Hippocampal formation (tissue), 2 donors: ENCODE measurements at places on chromosomes 16 and 17.

- no peak for DNase-seq
These were observed 8.2 kb upstream of the CIAO3 start for GRCh38 chr16:749010-749409.

DNA sequence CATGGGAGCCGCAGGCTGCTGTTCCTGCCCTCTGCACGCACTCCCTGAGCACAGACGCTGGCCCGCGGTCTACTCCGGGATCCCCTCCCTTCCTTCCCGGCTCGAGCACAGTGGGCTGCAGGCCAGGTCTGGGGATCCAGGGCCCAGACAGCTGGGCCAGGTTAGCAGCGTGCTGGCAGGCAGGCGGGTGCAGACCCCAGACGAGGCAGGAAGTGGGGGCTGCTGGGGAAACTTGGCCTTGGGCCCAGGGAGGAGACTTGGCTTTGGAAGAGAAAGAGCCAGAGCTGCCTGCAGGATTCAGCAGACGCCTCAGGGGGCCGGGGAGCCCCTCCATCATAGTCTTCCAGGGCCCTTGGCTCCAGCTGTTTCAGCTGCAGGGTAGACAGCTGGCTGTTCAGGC, 30.2 kb upstream of the ABCC3 start:
- DNase-seq, result no peak

GRCh38 chr17:76783146-76783545, 45.2 kb downstream of the MFSD11 start:
- DNase-seq, result no peak

DNA sequence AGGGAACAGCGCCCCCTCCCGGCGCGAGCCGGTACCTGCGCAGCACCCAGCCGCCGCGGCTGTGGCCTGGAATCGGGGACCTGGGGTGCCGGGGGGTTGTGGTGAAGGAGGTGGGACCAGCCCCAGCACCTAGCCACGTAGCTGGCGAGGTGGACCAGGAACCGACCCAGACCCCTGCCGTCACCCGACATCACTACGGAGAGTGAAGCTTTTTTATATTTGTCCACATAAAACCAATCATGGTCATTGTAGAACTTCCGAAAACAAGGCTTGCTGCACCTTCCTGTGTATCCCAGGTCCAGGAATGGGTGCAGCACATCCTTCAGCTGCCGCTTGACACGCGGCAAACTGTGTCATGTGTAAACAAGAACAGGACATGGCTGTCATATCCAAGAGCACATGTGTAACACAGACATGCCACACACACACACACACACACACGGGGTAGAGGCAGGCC, 1.3 kb downstream of the HBQ1 start:
- DNase-seq, result no peak

DNA sequence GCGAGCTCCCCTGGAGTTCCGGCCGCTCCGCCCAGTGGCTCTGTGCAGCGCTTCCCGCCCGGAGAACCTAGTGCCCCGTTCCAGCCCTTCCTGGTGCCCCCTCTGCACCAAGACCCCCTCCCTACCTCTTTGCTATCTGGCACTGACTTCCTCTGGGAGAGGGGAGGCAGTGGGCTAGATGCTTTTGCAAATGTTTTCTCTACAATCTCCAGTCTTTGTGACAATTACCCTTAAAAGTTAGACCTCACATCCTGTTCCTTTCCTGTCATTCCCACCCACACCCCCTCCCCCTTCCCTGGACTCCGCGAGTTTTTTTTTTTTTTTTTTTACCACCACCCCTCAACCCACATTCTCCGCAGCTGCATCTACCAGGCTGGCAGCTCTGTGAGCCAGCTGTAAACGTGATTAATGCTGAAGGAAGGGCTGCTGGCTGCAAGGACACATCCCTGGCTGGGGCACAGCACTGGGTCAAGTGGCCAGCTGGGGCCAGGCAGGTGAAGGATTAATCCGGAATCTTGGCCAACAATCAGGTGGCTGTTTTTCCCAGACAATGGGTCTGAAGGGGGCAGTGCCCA, 101.5 kb downstream of the MGAT5B start:
- no peak for DNase-seq

GRCh38 chr16:1060416-1061340, 11.9 kb upstream of the SSTR5 start:
- no peak for DNase-seq

GRCh38 chr17:14299280-14300141, 1.4 kb upstream of the HS3ST3B1 start:
- no peak for DNase-seq

GRCh38 chr17:37276475-37276874, 99.3 kb upstream of the C17orf78 start:
- no peak for DNase-seq

DNA sequence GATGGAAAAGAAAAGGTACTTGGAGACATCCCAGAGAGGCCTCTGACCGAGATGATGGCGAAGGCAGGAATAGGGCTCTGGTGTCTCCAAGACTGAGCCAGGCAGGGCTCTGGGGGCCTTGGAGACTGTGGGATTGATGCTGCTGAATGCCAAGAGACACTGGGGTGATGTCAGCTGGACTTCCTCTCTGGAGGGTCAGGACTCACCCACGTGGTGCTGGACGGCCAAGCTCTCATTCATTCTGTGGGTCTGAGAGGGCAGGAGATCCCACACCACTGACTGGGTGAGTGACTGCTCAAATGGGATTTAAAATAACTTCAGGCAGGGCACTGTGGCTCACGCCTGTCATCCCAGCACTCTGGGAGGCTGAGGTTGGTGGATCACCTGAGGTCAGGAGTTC, 64.8 kb downstream of the NT5M start:
- DNase-seq, result no peak

GRCh38 chr17:77873500-77874302, 84.8 kb upstream of the TNRC6C start:
- DNase-seq, result no peak

DNA sequence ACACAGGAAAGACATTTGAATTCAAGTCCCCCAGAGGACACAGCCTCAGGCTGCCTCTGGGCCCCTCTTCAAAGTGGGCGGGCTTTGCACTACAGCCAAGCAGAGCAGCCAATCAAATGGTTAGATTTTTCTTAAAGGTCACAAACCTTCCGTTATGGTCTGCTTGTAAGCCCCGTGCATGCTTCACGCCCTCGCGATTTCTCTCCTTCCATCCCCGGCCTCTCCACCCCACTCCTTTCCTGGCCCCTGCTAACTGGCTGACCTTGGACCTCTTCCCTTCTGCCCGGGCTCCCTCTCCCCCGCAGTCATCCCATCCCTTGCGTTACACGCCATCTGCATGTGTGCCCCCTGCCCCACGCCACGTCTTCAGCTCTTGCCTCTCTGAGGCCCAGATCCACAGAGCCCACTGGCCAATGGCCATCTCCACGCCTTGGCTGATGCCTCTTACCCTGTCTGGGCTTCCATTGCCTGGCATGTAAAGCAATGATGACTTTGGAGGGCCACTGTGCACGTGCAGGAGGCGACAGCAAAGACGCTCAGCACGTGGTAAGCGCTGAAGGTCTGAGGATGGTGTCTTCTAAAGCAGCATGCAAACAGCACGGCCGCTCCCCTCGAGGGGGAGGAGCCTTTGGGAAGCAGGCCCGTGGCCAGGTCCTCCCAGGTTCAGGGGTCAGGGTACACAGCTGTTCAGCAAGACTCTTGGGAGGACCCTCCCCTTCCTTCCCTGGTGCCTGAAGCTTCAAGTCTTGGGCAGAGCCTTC, 86.8 kb downstream of the ZDHHC7 start:
- DNase-seq, result no peak

DNA sequence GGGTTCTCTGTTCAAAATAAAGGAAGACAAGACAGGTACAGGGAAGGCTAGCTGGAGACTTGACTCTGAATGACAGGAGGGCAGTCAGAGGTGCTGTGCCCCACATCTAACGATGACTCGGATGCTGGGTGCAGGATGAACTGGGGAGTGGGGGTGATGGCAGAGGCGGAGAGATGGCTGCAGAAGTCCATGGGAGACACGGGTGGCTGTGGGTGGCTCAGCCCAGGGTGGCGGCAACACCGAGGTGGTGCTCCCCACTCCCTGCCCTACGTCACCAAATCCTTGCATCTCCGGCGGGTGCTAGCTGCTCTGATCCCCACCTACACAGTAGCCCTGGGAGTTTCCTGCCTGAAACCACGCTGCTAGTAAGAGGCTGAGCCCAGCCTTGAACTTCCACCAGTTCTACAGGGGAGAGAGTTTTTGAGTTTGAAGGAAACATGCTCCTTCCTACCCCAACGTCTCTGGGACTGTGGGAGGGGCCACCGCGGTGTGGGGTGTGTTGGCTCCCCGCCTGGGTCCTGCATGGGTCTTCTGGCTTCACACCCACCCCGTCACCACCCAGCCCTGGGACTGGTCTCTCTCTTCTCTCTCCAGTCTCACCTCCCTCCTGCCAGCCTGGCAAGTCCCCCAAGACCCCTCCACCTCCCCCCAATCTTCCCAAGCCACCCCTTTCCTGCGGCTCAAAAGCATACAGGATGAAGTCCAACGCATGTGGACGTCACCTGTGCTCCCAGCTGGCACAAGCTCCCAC, 4.5 kb downstream of the GSG1L start:
- DNase-seq, result no peak

GRCh38 chr17:50101346-50102163, 6.4 kb downstream of the PDK2 start:
- DNase-seq, result no peak

DNA sequence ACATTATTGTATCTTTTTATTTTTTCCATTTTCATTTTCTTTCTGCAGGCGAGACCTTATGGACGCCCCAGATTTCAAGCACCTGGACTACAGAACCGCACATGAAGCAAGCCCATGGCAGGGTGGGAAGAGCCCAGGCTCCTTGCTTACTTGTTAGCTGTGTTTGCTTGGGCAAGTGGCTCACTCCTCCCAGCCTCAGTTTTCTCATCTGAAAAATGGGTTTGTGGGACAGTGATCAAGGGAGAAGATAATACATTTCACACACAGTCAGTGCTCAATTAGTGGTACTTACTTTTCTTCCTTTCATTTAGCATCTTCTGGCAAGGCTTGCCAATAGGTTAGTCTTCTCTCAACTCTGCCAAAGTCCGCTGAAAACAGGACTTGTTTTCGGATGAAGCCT, 117.5 kb downstream of the IRX3 start:
- DNase-seq, result no peak

- no peak for DNase-seq
These were observed 6.8 kb downstream of the FN3KRP start for GRCh38 chr17:82723169-82723807.

DNA sequence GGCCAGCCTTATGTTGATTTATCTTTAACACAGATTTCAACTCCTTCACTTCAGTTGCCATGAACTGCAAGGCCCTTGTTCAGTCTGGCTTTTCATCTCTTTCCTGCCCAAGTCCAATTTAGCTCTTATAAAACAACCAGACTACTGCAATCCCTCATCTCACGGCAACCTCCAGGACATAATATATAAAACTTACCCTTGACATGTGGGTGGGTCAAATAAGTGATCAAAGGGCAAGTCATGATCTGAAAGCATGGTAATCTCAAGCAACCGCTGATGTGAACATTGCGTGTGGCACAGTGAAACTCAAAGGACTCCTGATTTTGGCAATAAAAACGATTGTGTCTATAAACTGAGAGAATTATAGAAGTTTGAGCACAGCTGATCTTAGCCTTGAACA, 364.6 kb downstream of the CDH13 start:
- no peak for DNase-seq

GRCh38 chr16:87582216-87582965, 19.9 kb upstream of the JPH3 start:
- DNase-seq, result no peak

DNA sequence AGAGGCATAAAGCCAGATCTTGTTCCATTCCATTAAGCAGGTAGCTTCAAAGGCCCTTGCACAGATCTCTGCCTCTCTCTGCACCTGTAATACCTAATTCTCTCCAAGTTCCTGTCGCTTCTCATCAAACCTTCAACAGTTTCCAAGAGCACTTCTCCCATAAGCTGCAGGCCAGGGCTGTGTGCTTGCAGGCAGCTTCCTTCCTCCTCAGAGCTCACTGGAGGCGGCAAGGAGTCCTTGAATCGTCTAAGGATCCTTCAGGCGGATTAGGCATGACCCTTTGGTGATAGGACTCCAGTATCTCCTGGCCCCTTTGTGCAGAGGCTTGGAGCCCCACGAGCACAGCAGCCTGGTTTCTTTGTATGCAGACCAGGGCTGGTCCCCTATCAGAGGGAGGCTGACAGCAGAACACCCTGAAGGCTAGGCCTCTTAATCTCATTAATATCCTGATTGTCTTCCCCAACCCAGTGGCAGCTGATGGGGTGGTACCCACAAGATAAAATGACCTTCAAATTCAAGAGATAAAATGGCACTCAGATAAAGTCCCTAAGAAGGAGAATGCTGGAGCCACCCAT, 19.8 kb downstream of the HNF1B start:
- DNase-seq, result no peak

DNA sequence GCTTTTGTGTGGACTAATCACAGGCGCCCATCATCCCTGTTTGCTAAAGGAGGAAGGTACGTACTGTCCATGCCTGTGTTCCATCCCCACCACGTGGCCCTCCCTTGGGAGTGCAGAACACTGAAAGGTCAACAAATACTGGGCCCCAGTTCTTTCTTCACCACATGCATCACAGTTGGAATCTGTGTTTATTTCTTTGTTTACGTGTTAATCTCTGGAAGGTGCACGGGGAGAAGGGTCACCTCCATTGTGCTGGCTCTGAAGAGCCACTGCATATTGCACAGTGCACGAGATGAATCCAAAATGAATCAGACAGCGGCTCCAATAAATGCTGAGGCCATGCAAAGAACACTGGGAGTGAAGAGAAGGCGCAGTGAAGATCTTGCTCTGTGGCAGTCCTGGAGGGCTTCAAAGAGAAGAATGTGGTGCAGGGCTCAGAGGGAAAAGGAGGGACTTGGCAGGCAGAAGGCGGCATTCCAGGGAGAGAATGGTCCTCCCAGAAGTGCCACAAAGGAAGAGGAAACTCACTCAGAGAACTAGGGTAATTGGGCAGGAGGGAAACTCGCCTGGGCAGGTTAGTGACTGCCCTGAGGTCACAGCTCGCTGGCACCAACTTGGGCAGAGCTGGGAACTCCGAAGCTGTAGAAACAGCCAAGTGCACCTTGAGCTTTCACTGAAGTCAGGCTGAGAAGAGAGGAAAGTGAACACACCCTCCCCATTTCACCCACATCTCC, 3.7 kb downstream of the RPH3AL start:
- DNase-seq, result no peak
